B cell (primary cell): ENCODE measurements at places on chromosomes 12 and 14. TPM values are rescaled to one million over a fixed set of nuclear protein-coding genes. Genes with fewer than 3 reads are reported as not detected.

- H3K4me3 ChIP-seq: no peak overlapping the region
- H3K36me3 ChIP-seq: no peaks in the 10 kb centered on the region
- no peak overlapping the region for H3K27ac ChIP-seq
- peaks cover 37% of the 10 kb centered on the region for H3K4me1 ChIP-seq
- DNase-seq: no peak
These were observed 6.8 kb upstream of the NR4A1 start for GRCh38 chr12:52044292-52044983.

GRCh38 chr14:104020471-104020870, 65.0 kb upstream of the ASPG start:
- no peaks in the 10 kb centered on the region for H3K36me3 ChIP-seq
- H3K27me3 ChIP-seq: no peaks in the 10 kb centered on the region
- DNase-seq: no peak
- H3K27ac ChIP-seq: no peak overlapping the region
- no peak overlapping the region for H3K4me3 ChIP-seq
- no peaks in the 10 kb centered on the region for H3K4me1 ChIP-seq

Gene GPN3
- total RNA-seq: 12.3 and 13.4 TPM in 2 replicates

- no peaks in the 10 kb centered on the region for H3K4me1 ChIP-seq
- no peaks in the 10 kb centered on the region for H3K36me3 ChIP-seq
- DNase-seq: no peak
- no peak overlapping the region for H3K27ac ChIP-seq
These were observed 19.5 kb downstream of the FAM181A start for GRCh38 chr14:93946541-93947090.
